Pancreas (tissue), 10 donors: ENCODE measurements at places on chromosomes 16 and 17. TPM values are rescaled to one million over a fixed set of nuclear protein-coding genes. Genes with fewer than 3 reads are reported as not detected.
A peak's percentile ranks its signal among the peaks of the same experiment; 100 is the strongest.

Gene SOX8
- 0.69 TPM for total RNA-seq

Gene HSD11B2
- 5.9 TPM for total RNA-seq

Gene STH
- not detected for total RNA-seq

GRCh38 chr16:86634292-86634691, 55.9 kb downstream of the FOXL1 start:
- no peak for DNase-seq

- no peak for DNase-seq
Observed at GRCh38 chr17:66392783-66393437, 90.5 kb downstream of the PRKCA start.

- no peak for DNase-seq
Observed at GRCh38 chr17:1168533-1169220, 11.1 kb downstream of the ABR start.

- peak; percentile 44 for DNase-seq
Observed at GRCh38 chr16:14302399-14303181, 231.5 kb downstream of the MRTFB start.

DNA sequence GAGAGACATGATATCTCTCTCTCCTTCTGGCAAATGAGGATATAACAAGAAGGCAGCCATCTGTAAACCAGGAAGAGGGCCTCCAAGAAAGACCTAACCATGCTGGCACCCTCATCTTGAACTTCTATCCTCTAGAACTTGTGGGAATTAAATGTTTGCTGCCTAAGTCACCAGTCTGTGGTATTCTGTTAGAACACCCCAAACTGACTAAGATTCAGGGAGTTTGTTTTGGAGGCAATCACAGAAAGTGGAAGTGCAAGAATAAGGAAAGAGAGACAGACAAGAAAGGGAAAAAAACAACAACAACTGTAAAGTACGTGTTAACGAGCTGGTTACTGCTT, 114.5 kb upstream of the GOT2 start:
- no peak for DNase-seq
